ENCODE measurements at places on chromosomes 12 and 14.

DNA sequence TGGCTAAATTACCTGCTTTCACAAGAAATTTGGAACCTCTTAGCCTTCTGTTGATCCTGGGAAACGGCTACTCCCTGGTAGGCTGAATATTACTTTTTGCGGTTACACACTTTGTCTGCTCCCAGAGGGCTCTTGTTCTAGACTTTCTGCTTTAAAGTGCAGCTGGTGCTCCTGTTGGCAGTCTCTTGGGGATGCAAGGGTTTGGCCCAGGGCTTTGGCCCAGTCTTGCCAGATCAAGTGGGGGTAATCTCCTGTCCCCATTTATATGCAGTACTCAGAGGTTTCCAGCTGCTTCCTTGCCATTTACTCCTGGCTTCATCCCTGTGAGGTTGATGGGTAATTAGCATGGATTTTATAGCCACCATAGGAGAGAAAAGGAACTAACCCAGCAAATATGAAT, 558.2 kb upstream of the MIS18BP1 start:
- no peak for DNase-seq

GRCh38 chr12:130087222-130087621, 75.0 kb upstream of the FZD10 start:
- DNase-seq: no peak

GRCh38 chr12:110403146-110403975, at the start of gene ANAPC7:
Gene ANAPC7, minus strand, starts transcription at chr12:110403708. Its CDS starts 81 bp downstream, at chr12:110403627.
- peak; percentile 92 for DNase-seq

GRCh38 chr12:128766738-128767501, 56.8 kb downstream of the SLC15A4 start:
- DNase-seq: no peak

DNA sequence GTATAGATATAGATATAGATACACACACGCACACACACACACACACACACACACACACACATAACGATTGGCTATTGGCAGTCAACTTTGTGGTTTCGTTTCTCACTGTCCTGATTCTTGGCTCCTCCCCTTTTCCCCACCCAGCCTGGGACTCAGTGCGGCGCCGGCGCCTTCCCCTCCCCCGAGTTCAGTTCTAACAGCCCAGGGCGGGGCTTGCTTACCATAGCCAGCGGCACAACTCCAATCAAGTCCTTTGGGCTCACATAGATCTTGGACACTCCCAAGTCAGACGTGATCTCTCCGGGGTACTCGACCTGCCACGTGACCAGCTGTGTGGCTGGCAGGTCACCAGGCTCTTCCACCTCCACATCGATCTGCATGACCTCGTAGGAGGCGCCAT, 484.1 kb downstream of the GLT1D1 start:
- DNase-seq: no peak

GRCh38 chr14:54490445-54491175, 1.8 kb upstream of the GMFB start:
- DNase-seq: no peak

GRCh38 chr12:105773471-105773870, 365.3 kb downstream of the NUAK1 start:
- DNase-seq: no peak

- no peak for DNase-seq
Observed at GRCh38 chr14:101947577-101947903, 16.8 kb upstream of the DYNC1H1 start.

DNA sequence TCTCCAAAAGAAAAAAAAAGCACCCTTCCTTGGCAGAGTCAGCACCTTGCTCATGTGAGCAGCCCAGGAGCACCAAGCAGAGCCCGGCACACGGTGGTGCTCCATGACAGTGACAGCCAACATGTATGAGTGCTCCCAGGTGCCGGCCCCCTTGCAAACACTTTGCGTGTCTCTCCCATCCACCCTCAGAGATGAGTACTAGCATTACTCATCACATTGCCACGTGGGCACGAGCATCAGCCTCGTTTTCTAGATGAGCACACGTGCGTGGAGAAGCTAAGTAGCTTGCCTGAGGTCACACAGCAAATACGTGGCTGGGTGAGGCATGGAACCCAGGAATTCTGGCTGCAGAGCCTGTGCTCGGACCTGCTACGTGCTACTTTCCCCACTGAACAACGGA, 177.9 kb upstream of the PRMT8 start:
- no peak for DNase-seq

- no peak for DNase-seq
Observed at GRCh38 chr12:53336181-53336681, at the start of gene SP7. Gene SP7, minus strand, starts transcription at chr12:53336354. Its CDS starts 708 bp downstream, at chr12:53335646.

- no peak for DNase-seq
Observed at GRCh38 chr12:88634008-88634407, 53.7 kb upstream of the KITLG start.

DNA sequence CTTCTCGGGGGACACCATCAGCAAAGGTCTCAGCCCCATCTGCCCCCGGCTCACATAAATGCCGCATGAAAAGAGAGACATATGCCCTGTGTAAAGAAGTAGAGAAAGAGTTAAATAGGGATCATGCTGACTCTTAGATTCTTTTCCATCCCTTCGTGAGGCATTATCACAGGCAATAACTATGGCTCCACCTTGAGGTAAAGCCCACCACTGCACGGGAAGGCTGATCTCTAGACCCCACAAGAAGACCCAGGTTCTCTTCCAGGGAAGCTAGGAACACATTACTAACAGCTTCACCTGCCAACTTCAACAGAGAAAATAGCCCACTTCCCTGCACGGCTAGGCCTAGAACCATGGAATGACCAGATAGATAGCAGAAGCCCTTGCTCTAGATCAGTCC, 14.1 kb upstream of the NOP2 start:
- no peak for DNase-seq

DNA sequence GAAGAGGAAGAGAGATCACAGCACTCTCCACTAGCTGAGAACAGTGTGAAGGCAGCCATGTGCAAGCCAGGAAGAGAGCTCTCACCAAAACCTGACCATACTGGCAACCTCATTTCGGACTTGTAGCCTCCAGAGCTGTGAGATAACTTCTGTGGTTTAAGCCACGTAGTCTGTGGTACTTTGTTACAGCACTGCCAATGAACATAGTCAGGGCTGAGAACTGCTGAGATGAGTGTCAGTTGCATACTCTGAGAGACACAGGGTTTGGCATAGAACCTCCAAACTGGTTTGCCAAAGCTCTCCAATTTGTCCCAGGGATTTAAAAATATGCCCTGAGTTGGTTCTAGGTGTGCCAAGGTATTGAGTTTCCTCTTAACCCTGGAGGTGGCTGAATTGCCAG, 218.6 kb downstream of the ATP23 start:
- DNase-seq: no peak

- DNase-seq: no peak
Observed at GRCh38 chr12:124928095-124928911, 13.9 kb upstream of the UBC start.

DNA sequence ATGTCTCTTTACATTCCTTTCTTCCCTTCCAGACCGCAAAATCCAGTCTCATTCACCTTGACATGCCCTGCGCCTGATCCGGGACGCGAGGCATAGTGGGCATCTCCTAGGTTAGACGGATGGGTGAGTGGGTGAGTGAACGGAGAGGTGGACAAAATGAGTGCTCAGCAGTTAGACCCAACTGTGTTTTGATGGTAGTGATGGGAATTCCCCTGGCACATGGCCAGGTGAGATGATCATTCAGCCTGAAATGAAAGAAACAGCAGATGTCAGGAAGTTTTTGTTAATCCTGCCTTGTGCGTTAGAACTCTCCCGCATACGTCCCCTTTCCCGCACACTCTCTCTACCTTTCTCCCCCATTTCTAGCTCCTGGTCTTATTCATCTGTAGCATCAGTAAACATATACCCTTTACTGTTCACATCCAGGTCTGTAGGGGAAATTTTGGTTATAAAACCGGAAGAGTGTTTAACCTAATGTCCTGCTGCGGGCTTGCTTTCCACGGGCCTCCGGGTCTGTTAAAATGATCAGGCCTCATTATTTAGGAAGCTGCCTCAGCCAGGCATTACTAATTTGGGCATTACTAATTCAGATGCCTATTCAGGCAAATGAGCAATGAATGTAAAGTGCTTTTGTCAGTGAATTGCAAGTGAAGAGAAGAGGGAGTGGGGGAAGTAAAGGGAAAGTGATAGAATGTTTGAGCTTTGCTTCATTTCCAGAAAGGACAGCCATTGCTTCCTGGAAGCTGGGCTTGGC, 172.8 kb downstream of the ETV6 start:
- no peak for DNase-seq
